ENCODE measurements at places on chromosomes 6 and 20. TPM values are rescaled to one million over a fixed set of nuclear protein-coding genes. Genes with fewer than 3 reads are reported as not detected.

DNA sequence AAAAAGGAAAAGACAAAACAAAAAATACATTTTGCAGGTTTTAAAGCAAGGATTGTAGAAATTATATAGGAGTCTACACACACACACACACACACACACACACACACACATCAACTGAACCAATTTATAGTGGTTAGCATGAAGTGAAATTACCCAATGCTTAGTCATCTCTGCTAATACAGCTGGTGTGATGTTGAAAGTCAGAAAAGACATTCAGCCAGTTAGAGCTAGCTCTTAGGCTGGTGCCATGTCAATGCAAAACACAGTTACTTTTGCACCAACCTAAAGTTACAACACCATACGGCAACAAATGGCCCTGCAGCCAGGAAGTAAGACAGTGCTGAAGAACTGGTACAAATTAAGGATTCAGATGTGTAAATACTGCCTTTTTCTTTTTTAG is 15.2 kb downstream of the FAM210B start:
- H3K27ac ChIP-seq: no peak overlapping the region
- no peaks in the 10 kb centered on the region for H3K4me1 ChIP-seq
- no peak for DNase-seq
- no peaks in the 10 kb centered on the region for H3K36me3 ChIP-seq
- H3K4me3 ChIP-seq: no peak overlapping the region
- H3K27me3 ChIP-seq: no peaks in the 10 kb centered on the region

- H3K4me3 ChIP-seq: no peak overlapping the region
- no peak for DNase-seq
- H3K36me3 ChIP-seq: no peaks in the 10 kb centered on the region
- H3K4me1 ChIP-seq: no peaks in the 10 kb centered on the region
These were observed 6.6 kb downstream of the PRSS35 start for GRCh38 chr6:83518816-83519480.

Gene BANF2
- 0.88 TPM for total RNA-seq

DNA sequence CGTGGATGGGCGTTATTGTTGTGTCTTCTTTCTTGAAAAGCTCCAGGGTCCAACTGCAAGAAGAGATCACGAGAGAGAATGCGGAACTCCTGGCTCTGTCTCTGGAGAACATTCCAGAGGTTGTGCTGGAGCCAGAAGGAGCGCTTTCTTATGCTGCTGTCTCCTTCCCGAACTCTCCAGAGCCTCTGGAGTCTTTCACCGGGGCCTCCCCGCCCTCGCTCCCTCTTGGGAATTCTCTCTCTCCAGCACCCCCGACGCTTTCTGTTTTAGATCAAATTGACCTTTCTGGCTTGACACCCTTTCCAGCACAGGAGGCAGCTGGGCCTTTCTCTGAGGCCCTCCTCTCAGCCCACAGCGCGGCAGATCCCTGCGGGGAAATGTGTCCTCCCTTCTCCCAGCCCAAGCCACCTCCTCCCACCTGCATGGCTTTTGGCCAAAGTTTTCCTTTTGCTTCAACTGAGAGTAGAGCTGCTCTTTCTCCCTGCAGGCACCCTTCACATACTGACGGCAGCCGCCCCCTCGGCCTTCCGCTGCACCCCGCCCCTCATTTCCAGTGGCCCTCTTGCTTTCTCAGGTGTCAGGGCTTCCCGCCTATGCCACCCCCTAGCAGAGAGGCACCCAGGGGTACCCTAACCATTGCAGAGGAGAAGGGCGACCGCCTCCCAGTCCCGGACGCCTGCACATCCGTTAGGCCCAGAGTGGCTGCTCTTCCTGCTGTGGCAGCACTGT is 6.6 kb upstream of the CCR6 start:
- no peaks in the 10 kb centered on the region for H3K27me3 ChIP-seq
- no peaks in the 10 kb centered on the region for H3K4me1 ChIP-seq
- H3K27ac ChIP-seq: no peak overlapping the region
- H3K36me3 ChIP-seq: no peaks in the 10 kb centered on the region
- no peak overlapping the region for H3K4me3 ChIP-seq
